ENCODE measurements at places on chromosomes 5 and 9.

GRCh38 chr5:111398013-111398412 lies 114.3 kb downstream of the STARD4 start:
- no peak for DNase-seq

DNA sequence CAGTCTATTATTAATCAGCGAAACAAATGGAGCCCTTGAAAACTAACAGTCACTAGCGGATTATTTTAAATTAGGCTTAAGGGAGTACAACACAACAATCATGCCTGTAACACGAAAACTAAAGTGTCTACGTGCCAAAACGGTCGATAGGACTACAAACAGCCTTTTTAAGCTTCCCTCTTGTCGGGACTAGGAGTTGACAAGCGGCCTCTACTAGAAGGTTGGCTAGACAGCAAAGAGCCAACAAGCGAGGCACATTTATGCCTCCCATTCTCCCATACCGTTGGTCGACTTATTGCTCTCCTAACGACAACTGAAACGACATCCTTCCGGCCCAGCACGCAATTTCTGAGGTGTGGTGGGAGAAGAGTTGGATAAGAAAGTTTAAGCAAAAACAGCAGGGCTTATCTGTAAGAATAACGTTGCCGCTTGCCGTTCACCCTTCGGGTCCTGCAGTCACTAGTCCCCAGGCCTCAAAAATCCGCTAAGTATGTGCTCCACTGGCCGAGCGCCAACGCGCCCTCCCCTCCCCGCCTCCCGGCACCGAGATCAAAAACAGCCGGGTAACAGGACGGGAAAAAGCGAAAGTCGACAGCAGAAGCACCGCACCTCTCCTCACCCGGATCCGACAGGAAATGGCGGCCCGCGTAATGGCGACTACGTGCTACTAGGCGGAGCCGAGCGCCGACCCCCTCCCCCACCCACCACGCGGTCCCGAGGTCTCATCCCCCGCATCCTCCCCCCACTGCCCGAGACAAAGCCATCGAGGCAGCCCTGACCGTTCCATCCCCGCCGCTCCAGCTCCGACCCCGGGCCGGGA lies 813 bp downstream of the HNRNPK start:
- DNase-seq = peak; percentile 79

DNA sequence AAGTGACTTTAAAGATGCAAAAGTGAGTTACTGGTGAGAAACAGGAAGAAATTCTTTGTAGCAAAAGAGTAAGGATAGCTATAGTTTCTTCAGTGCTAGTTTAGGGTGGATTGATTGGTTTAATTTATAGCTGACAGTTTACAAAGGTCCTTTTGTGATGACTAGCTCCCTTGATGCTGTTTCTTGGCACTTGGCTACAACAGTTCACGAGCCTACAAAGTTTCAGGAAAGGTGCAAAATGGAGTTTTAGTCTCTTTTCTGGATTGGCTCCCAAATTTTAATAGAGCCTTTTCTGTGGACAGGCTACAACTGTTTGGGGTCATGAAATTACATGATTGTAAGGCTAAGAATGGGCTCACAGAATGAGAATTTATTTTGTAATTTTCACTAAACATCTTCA lies 40.9 kb upstream of the BNIP1 start:
- no peak for DNase-seq

GRCh38 chr9:107155244-107155817 lies 127.7 kb upstream of the RAD23B start:
- no peak for DNase-seq

DNA sequence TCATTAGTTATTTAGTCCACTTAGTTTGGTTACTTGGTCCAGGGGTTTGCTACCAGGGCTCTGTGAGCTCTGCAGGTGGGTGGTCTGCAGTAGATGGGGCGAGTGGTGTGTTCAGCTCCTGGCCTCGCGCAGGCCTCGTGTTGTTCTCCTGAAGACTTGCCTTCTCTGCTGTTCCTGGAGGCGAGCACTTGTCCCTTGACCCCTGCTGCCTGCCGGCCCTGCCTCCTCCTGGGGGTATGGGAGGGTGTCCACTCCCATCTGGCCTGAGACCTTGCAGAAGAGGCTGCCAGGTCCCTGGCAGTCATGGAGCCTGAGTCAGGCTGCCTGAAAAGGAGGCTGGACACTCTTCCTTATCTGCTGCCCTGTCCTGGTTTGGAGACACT lies 137.0 kb downstream of the CACNA1B start:
- no peak for DNase-seq

- no peak for DNase-seq
Measured at GRCh38 chr9:121275781-121276658, 8.1 kb downstream of the GSN start.

- DNase-seq = no peak
Measured at GRCh38 chr9:71987471-71988371, 72.7 kb downstream of the C9orf57 start.

GRCh38 chr5:7759951-7760580 lies 90.9 kb downstream of the CFAP90 start:
- no peak for DNase-seq

GRCh38 chr9:129736334-129736733 lies 16.5 kb downstream of the PTGES start:
- DNase-seq = no peak

DNA sequence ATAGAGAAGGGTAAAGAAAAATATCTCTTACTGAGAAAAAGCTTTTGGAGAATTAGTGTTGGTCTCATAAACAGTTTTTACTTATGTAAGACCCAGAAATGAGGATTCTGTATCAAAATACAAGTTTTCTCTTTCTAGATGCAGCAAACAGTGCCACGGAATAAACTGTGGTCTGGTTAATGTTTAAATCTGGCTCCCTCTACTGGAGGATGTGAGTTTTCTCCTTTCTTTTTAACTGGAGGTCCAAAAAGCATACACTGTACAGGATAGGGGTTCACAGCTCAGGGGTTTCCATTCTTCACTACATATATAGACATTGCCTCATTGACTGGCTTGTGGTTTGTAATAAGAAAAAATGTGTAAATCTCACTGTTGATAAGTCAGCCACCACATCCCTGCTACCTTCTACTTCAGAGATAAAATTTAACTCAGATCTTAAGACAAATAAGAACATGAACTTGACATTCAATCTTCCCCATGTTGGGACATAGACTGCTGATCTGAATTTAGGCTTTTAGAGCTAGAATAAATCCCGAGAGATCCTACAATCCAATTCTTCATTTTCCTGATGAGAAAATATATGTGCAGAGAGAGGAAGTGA lies 98.9 kb downstream of the CFAP95 start:
- no peak for DNase-seq

All from effector memory CD8-positive, alpha-beta T cell (primary cell).